RKO (cell line): ENCODE measurements at places on chromosomes 2 and 18.

DNA sequence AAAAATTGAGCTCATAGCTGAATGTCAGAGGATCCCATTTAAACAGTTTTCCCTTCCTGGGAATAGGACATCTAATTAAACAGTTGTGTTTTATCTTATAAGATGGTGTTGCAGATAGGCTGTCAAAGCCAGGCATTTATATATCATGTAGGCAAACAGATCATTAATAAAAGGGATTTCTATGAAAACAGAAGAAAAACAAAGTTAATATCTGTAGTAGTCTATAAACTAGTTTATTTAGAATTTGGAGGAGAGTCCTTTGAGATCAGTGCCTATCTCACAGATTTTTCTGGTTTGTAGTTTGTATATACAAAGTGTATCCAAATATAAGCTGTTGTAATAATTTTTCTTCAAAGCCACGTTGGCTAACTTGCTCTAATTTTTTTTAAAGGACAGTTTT lies 1738.2 kb upstream of the PIK3C3 start:
- no peak for DNase-seq

GRCh38 chr2:42199626-42200025 lies 30.5 kb downstream of the EML4 start:
- no peak for DNase-seq

GRCh38 chr18:35088921-35089320 lies 47.7 kb downstream of the MAPRE2 start:
- no peak for DNase-seq

DNA sequence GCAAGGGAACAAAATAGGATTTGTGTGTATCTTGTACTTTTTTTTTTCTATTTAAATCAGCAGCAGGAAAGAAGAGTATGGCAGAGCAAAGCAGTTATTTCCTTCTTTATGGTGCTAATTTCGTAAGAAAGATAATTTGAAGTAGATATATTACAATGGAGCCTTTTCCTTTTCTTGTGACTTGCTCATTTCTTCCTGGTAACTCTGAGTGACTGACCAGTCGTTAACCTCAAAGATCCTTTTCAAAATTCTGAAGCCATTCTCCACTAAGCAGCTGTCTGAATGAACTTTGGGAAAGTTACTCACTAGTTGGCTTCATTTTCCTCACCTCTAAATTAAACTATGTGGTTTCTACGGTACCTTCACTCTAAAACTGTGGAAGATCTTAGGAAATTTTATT lies 24.6 kb downstream of the AFTPH start:
- DNase-seq, result no peak

- no peak for DNase-seq
These were observed 58.7 kb downstream of the SNORC start for GRCh38 chr2:232928551-232929302.

DNA sequence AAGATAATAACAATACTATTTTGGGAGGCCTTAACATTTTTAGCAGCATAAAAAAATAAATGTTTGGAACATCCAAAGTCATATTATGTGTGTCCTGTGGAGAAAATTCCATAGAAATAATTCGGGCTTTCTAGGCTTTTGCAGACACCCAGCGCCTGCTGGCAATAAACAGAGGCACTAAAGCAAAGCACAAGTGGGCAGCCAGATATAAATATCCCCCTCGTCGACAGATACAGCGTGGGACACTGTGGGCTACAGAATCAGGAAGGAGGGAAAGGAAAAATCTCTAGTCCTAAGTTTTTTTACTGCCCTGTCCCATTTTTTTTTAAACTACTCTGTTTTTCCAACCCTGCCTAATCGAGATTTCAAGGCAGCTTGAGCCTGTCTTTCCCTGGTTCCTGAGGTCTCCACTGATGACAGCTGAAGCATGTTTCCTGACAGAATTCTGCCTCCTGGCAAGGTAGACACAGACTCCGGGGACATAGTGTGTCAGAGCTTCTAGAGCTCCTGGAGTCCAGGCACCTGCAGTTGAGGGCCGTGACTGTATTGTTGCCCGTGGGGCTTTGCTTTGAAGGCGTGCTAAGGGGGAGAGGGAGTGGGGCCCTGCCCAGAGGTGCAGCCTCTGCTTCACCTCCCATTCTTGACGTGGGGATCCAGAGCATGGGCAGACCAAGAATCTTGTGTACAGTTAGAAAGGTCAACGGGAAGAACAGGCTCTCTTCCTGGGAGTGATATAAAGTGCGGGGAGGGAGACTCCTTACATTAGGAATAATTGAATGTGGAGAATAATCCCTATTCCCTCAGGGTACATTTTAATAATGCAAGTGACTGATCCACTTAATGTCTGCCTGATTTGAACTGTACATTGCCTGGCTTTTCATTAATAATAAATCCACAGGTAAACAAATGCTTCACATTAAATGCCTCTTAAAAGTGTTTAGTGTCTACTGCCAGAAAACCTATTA lies 232.3 kb downstream of the DCC start:
- no peak for DNase-seq

GRCh38 chr2:237682151-237682550 lies 54.8 kb downstream of the LRRFIP1 start:
- DNase-seq, result no peak

DNA sequence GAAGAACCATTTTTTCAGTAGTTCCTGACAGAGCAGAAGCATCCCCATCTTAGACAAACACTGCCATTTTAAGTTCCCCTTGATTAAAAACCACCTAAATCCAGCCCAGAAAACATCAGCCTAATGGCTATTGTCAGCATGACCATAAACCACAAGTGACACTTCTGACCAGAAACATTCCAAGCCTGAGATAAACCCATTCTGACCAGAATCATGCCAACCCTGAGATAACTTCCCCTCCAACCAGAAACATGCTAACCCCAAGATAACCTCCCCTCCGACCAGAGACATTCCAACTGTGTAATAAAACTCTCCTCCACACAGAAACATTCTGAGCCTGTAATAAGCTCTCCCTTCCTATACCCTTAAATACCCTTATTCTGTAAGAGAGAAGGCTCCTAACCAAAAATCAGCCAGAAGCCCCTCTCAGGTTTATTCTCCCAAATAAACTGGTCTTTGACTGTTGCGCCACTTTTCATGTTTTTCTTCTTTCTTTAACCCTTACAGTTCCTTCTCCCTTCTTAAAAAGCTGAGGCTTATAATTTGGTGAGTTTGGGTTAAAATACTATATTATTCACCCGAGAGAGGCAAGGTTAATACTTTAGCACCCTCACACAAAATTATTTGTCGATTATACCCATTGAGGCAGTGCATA lies 149.7 kb downstream of the HNMT start:
- DNase-seq, result no peak

GRCh38 chr2:181178823-181179412 lies 198.5 kb downstream of the UBE2E3 start:
- DNase-seq, result peak; percentile 15

DNA sequence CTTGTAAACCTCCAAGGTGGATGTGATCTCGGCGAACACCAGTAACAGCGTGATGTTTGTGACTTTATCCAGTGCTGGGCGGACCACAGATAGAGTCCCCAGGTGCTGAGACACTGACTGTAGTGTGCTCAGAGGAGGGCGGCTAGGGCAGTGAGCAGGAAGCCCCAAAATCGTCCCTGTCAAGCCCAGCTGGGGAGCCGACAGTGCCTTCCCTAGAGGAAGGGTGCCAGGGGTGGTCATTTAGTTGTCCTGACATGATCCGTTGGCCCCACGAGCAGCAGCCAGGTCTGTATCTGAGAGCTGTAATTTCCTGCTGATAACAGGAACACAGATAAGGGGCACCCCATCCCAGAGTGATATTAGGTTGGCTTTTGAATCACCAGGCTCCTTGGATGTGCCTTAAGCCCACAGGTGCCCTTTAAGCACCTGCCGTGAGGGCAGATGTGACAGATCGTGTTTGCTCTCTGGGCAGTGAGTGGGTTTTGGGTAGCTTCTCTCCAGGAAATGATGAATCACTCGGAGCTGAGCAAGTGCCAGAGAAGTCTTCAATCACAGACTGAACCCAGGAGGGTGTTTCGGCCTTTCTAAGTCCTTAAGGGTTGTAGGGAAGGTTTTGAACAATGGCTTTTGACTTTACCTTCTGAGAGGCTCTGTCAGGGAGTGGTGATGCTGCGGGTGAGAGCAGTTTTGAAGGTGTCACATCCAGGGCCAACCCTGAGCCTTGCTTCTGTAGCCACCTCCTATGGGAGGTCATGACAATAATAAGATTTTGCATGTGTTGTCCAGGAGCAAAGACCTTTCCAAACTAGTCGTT lies 7.7 kb downstream of the LPIN1 start:
- DNase-seq, result peak; percentile 59

GRCh38 chr2:189854187-189854586 lies 69.9 kb downstream of the PMS1 start:
- DNase-seq, result no peak

DNA sequence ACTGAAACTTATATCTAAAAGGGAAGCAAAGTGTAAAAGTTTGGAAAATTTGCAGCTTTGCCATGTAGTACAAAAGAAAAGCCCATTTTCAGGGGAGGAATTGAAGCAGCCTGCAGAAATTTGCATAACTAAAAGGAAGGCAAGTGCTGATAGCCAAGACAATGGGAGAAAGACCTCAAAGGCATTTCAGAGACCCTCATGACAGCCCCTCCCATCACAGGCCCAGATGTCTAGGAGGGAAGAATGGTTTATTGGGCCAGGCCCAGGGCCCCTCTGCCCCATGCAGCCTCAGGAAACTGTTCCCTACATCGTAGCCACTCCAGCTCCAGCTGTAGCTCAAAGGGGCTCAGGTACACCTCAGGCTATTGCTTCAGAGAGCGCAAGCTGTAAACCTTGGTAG lies 14.4 kb upstream of the WDR75 start:
- DNase-seq, result no peak

- DNase-seq, result no peak
These were observed 51.0 kb downstream of the KIDINS220 start for GRCh38 chr2:8786463-8786862.

- DNase-seq, result no peak
These were observed 33.2 kb upstream of the SLC40A1 start for GRCh38 chr2:189613650-189614420.

DNA sequence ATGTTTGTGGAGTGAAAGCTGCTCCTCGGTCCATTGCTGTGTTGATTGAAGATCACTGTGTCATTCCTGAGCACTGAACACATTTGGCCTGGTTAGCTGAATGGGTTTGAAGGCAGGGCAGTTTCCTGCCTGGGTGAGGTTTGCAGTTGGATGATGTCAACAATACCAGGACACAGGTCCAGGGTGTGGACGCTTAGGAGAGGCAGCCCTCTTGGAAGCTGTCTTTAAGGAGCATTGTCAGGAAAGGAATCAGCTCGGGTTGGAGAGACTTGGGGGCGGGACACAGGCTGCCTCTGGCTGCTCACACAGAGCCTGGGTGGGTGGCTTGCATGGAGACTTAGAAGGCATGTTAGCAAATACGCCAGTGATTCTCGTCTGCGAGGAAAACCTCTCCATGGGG lies 237.7 kb downstream of the SEPTIN10 start:
- DNase-seq, result no peak

DNA sequence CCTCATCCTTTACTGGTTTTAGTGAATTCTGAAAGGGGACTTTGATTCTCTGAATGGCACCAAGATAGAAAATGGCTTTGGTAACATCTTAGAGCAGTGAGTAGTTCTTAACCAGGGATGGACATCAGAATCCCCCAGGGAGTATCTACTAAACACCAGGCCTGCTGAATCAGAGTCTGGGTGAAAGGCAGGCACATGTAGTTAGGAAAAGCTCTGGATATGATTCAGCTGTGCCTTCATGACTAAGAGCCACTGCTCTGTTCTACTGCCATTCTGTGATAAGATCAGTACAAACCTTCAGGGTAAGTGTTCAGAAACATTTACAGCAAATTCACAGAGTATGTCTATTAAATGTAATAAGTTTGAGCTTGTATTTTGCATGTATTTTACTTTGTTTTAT lies 46.2 kb upstream of the B3GNT2 start:
- DNase-seq, result peak; percentile 68

GRCh38 chr2:53484531-53484930 lies 283.1 kb upstream of the CHAC2 start:
- DNase-seq, result no peak

- DNase-seq, result no peak
These were observed 16.8 kb downstream of the SERPINB10 start for GRCh38 chr18:63924551-63924950.

- DNase-seq, result no peak
These were observed 8.6 kb downstream of the ACP1 start for GRCh38 chr2:273333-273732.

- no peak for DNase-seq
These were observed 85.9 kb downstream of the HRH4 start for GRCh38 chr18:24546307-24546706.

GRCh38 chr2:224086226-224086914 lies 47.3 kb upstream of the SERPINE2 start:
- peak; percentile 74 for DNase-seq

DNA sequence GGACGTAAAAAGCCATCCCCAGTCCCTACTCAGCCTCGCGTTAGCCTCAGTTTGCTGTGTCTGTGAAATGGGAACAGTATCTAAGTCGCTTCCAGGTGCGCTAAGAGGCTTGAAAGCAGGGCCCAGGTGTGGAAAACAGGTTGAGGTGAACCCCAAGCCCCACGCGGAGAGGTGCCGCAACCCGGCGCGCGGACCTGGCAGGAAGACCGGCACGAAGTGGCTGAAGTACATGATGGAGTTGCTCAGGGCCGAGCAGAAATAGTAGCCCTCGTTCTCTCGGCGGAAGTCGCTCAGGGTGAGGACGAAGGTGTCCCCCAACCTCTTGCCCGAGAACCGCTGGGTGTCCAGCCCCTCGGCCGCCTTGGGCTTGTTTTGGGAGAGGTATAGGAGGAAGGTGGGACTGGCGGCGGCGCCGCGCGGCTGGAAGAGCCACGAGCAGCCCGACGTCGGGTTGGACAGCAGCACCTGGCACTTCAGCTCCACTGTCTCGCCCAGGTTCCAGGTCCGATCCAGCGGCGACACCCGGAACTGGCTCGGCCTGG lies 508 bp downstream of the CD8A start:
- no peak for DNase-seq

DNA sequence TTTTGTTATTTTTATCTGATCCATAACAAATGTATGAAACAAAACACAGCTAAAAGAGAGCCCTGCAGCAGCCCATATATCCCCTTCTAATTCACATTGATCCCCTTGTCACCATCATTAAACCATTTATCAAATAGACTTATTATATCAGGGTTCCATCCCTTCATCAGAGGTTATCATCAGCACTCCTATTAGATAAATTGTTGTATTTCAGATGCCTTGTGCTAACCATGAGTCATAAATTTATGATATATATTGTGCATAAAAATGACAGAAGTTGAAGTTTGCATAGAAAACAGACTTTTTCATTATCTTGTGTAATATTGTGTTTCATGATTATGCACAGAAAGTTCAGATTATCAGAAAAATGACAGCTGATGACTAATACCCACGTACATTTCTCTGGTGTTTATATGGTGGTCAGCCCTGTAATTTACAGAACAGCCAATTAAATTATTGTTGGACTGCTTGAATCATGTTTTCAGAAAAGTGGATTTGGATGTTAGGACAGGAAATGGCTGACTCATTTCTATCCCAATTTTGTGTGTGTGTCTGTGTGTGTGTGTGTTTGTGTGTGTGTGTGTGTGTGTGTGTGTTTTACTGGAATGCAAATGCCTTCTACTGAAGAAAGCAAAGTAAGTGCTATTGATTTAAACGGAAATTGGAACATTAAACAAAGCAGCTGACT lies 80.9 kb downstream of the PPP1R1C start:
- peak; percentile 22 for DNase-seq
